ENCODE measurements at places on chromosomes 6 and 20.

DNA sequence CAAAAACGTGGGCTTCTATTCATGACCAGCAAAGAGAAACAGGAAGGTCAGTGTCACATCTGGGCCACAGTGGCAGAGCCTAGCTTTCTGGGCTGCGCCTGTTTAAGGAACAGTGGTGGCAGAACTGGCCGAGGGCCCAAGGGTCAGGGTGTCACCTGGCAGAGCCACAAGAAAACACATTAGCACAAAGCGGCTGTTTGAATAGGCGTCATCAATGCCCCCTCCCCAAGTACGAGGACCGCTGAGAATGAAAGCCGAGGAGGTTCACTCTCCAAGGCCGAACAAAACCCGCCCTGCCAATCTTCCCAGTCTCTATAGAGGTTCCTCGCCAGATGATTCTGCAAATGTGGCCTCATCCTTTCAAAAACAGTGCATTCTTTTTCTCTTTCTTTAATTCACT, 125.2 kb upstream of the TRAF3IP2 start:
- DNase-seq = no peak

DNA sequence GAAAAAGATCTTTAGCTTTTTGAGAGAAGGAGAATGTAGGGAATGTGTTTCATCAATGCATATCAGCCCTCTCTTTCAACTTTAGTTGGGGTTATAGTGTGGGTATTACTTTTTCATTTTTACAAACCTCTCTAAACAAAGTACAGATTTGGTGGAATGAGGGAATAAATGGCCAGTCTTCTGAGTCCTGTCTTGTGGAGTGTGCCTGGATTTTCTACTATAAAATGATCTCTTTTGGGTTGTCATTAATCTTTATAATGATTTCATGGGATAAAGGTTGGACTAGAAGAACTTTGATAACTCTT, 209.3 kb downstream of the RNF144B start:
- DNase-seq = no peak

- no peak for DNase-seq
These were observed 83.5 kb upstream of the BEND3 start for GRCh38 chr6:107198631-107199416.

- DNase-seq = no peak
These were observed 106.0 kb downstream of the TMEM242 start for GRCh38 chr6:157217198-157217893.

DNA sequence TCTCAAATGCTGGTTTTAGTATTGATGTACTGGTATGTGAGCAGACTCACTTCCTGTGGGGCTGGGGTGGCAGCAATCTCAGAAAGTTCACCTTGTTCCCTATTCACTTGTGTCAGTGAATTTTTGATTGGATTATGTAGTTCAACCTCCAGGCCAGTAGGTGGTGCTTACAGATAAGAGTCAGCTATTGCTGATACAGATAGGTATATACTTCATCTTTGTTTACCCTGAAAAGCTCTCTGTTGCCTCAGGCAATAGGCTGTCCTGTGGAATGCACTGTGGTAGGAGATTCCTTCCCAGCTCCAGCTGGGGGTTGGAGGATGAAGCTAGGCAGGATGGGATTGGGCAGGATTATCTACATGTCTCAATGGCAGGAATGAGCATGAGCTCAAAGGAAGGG, 851.2 kb upstream of the EYS start:
- DNase-seq = no peak

DNA sequence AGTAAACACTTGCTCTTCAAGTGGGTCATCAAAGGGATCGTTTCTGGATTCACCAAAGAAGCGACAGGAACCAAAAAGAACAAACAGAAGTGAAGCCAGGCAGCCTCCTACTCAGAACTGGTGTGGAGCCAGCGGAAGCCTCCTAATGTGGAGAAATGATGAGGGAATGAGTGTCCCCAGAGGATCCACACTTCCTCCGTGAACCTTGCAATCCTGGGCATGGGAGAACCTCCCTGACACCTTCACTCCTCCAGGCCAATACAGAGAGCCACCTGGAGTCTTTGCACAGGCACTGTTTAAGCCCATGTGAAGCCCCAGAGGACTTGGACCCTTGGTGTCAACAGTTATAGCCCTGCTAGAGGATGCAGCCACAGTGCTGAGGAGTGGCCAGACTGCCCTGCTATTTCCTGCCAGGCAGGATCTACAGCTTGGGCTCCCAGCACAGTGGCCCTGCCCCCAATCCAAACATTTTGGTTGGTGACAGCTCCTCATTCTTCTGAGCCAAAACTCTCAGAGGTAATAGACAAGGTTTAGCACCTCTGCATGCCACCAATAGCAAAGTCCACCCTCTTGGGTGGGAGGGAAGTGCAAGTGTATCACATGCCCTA, 23.2 kb upstream of the SERINC1 start:
- no peak for DNase-seq

DNA sequence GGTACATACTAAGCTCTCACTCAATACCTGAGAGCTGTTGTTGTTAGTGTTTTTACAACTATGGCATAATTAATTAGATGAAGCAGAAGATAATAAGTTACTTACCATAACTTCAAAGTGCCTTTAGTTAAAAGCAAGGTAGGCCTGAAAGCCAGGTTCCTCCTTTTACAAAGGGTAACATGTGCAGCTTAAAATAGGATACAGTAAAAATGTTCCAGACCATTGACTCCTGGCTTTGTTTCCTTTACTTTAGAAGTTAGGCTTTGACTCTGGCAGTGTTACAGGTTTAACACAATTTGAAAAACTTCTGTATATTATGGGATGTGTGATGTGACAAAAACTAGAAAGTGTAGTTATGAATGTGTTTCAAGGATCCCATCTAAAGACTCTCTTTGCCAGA, 522.5 kb downstream of the EPM2A start:
- no peak for DNase-seq

- DNase-seq = no peak
These were observed at the start of gene CST9 for GRCh38 chr20:23605867-23606651. Gene CST9 (minus strand): TSS chr20:23605917. CDS start chr20:23605864, 53 bp downstream.

DNA sequence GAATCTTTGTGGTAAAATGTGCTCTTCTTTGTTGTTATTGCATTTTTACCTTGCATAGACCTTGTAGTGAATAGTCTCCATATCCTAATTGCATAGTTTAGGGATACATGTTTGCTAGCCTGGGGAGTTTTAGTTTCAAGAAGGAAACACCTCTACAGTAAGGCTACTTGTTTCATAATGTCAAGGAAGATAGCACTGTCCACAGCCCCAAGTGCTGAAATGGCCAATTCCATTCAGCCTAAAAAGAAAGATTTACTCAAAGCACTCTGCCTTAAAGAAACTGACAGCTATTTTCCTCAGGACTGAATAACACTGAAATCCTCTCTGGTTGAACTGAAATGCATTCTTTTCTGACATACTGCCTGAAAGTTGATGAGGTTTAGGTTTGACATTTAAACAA, 2.6 kb downstream of the HCRTR2 start:
- no peak for DNase-seq

DNA sequence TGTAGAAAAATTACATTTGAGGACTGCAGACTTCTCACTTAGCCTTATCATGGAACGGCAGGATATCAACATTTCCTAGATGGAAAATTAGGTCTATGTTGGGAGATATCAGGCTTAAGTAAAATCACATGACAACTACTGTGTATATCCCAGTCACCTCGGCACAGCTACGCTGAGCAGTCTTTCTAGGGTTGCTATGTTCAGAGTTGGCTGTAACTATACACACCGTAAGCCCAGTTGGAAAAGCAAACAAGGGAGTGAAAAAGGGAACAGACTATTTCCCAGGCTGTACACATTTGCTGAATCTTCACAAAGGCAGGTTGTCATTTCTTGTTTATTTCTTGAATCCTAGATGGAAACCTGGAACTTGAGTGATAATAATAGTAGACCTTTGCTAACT, 80.7 kb upstream of the PTPRK start:
- DNase-seq = no peak

DNA sequence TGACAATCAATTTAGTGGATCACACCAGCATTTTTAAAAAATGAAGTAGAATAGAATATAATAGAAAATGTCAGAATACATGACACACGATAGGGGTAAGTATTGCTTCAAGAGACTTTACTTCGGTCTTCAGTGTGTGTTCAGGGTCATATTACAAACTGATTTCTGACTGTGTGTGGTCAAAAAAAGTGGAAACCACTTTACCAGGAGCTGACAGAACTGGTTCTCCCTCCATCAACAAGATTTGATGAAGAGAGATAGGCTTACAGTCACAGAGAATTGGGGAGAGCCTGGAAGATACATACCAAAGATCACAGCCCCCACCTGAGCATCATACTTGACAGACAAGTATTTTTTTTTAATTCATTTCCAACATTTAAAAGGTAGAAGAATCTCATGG, 21.7 kb downstream of the ARMC2 start:
- DNase-seq = no peak

GRCh38 chr6:69129046-69129445, 494.0 kb downstream of the ADGRB3 start:
- DNase-seq = no peak

DNA sequence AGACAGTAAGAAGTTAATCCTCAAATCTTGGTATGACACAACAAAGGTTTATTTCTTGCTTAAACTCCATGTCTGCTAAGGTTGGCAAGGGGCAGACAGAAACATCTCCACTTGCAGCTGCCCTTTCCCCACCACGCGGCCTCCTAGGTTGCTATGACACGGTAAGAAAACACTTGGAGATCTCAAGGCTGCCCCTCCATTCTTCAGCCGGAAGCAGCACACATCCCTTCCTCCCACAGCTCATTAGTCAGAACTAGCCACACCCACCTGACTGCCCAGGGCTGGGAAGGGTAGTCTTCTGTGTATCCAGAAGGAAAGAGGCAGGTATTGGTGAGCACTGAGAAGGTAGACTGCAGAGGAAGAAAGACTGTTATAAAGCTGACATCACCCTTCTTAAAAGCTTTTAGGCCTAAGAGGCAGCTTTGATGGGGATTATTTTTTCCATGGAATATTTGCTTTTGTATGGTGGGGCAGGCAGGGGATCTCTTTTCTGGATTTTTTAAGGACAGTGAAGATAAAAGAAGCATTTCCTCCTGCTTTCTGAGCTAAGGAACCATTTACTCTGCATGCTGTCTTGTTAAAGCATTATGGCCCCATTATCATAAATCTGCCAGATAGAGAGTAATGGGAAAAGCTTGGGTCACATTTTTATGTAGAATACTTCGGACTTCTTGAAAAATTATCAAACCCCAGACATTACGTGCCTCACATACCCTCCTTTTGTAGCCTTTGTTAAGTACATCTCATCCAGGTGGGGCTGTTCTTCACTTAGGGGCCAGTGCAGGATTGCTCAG, 41.6 kb downstream of the MRAP2 start:
- DNase-seq = no peak

- DNase-seq = no peak
These were observed 89.1 kb upstream of the PHACTR3 start for GRCh38 chr20:59515013-59515905.

DNA sequence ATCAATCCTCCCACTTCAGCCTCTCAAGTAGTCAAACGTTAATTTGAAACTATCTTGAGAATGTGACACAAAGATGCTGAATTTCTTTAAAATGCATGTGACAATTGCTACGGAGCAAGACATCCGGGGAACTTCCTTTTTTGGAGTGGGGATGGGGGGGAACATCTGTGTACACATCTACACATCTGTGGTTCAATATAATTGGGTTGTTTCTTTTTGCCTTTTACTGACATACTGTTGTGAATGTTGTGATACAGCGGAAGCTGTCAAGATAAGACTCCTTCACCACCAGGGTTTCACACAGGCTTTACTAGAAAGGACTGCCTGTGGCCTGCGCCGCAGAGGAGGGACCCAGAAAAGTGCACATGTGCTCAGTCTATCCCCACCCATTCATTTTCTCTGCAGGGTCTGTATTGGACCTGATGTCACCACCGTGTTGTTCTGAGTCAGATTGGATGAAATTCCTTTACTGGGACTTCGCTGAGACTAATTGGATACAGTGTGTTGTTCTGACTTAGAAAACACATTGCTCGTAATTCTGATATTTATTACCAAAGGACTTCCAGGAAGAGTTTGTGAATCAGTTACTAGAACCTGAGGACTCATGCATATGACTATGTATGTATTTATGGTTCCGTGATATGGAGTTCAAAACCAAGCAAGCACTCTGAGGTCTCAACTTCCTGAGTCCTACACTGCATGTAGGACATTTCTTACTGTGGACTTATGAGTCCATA, 98.7 kb upstream of the SGK1 start:
- DNase-seq = no peak

DNA sequence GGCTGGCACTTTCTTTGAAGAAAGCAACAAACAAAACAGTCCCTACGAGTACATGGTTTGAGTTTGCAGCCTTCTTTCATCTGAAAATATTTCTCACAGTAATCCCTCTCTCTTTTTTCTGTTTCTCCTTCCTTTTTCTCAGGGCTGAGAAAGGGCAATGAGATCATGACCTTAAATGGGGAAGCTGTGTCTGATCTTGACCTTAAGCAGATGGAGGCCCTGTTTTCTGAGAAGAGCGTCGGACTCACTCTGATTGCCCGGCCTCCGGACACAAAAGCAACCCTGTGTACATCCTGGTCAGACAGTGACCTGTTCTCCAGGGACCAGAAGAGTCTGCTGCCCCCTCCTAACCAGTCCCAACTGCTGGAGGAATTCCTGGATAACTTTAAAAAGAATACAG, 80.7 kb upstream of the CLDN20 start:
- DNase-seq = no peak

- no peak for DNase-seq
These were observed 230.0 kb upstream of the SULF2 start for GRCh38 chr20:48015141-48015910.

GRCh38 chr20:10419550-10420133, 14.4 kb downstream of the MKKS start:
- DNase-seq = no peak

GRCh38 chr20:2693286-2694007, 867 bp downstream of the EBF4 start:
- DNase-seq = no peak

DNA sequence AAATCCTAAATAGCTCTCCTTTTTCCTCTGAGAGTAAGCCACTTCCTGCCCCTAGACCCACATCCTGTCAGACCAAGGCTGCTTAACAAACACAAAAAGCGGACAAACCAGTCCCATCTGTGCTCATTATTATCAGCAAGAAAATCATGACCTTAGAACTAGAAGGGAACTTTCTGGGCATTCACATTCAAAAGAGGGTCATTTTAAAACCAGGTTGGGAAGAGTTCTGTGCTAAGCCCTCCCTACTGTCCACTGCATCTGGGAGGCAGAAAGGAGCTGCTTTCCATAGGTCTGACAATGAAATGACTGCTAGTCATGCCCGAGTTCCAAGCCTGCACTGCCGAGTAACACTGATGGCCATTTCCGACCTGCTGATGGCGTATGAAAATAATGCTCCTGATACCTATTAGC, 15.4 kb downstream of the EZR start:
- DNase-seq = no peak

- no peak for DNase-seq
These were observed 54.8 kb downstream of the PLG start for GRCh38 chr6:160756871-160757270.
